GM04504 (cell line): ENCODE measurements at places on chromosomes 3 and 15.

DNA sequence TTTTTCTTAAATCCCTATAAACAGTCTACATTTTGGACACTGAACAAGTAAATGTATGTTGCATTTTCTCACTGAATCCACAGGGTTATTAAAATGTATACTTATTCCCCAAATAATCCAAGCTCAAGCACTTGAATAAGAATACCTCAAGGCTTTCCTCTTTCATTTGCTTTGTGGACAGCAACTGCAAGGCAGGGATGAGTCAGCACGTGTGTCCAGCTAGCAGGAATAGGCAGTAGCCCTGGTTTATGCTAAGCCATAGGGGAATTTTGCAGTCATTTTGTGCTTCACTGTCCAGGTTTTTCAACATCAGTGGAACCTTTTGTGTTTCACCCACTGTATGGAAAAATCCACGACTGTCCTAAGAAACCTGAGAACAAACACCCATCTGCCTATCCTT, 96.7 kb upstream of the KCNMB2 start:
- DNase-seq: no peak

DNA sequence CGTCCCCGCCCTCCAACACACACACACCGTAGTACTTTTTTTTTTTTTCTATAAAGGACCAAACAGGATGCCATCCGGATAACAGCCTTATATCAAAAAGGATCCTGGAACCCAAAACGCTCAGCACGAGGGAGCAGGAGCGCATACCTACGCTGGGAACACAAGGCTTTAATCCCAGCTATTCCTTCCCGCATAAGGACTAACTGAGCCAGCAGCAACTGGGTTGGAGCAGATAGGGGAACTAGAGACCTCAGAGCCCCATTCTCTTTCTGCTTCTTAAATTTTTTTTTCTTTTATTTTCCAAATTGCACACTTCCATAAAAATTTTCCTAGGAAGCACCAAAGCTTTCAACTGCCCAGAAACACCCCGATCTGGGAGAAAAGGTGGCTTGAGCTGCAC, 1.3 kb downstream of the TRANK1 start:
- DNase-seq: no peak

DNA sequence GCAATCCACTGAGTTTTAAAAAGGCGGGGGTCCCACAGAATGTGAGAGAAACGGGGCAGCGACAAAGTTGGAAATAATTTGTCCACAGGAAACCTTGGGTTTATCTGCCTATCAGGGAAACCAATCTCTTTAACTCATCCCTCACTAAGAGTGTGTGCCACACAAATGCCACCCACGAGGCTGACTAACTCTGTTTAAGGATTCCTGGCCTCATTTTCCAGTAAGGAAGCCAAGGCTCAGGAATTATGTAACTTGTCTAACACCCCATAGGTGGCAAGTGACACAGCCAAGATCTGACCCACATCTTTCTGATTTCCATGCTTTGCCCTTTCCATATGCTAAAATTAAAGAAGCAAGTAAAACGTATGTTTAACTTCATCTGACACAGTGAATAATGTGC, 263.2 kb downstream of the CNTN3 start:
- no peak for DNase-seq

DNA sequence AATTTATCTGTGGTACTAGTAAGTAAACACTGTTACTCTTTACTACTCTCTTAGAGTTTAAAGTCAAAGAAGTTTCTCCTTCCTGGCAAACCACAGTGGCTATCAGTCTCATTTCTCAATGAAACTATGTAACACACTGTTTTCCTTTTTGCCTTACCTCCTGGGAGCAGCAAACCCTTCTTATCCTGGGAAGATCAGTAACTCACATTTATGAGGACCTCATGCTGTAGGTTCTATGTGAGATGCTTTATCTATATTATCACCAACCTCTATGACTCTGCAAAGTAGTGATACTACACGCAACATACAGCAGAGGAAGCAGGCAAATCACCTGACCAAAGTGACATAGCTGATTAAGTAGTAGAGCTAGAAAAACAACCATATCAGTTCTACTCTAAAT, 35.3 kb downstream of the PBRM1 start:
- DNase-seq: no peak

GRCh38 chr3:98788651-98789050, 25.5 kb downstream of the ST3GAL6 start:
- DNase-seq: no peak

GRCh38 chr3:37489355-37489754, 315.0 kb upstream of the LRRFIP2 start:
- DNase-seq: no peak

DNA sequence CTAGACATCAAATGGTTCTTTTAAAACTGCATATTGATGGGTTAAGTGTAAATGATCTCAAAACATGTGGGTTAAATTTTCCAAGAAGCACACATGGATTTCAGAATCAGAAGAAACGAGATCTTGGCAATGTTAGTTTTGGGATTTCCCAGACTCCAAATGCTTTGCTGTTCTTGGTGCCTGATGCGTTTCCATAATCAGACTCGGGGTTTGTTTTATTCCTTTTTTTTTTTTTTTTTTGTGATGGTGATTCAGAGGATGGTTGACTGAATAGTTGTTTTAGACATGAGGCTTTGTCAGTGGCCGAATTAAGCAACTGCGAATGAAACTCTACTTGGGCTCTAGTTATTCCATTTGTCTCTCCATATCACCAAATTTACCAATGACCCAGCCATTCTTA, 52.2 kb upstream of the FAM98B start:
- DNase-seq: no peak

DNA sequence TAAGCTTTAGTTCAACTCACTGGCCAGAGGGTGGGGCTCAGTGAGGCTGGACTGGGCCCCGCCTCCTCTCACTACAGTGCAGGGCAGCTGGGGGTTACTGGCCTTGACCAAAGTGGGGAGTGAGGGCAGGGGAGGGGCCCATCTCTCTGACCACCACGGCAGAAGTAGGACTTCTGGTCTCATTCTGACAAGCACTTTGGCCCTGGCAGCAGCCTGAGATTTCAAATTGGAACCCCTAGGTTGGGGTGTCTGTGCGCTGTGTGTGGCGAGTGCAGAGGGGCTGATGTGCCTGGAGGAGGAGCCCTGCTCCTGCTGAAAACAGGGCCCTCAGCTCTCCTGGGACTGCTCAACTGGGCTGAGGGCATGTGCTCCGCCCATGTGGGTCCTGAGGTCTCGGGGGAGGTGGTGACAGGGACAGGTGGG, 60.3 kb upstream of the RPL32 start:
- no peak for DNase-seq

DNA sequence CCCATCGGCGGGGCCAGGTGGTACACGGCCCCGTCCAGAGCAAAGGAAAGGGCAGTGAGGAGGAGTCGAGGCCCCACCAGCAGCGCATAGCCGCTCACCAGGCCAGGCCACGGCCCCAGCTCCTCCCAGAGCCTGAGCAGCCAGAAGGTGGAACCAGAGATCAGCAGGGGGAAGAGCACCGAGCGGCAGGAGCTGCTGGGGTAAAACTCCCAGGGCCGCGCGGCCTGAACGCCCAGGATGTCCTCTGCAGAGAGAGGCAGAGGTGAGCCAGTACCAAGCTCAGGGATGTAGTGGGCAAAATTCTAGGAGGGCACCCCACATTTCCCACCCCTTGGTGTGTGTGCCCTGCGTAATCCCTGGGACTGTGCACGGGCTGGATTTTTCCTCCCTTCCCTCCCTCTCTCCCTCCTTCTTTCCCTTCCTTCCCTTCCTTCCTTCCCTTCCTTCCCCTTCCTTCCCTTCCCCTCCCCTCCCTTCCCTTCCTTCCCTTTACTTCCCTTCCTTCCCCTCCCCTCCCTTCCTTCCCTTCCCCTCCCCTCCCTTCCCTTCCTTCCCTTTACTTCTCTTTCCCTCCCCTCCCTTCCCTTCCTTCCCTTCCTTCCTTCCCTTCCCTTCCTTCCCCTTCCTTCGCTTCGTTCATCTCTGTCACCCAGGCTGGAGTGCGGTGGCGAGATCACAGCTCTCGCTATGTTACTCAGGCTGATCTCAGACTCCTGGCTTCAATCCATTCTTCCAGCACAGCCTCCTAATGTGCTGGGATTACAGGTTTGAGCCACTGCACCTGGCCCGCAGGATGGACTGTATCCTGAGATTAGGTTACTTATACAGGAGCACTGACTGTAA, 6.3 kb upstream of the NCBP2 start:
- no peak for DNase-seq

GRCh38 chr3:55570271-55570711, 83.2 kb upstream of the WNT5A start:
- DNase-seq: no peak

GRCh38 chr15:85496151-85496550, 115.7 kb downstream of the AKAP13 start:
- no peak for DNase-seq

- DNase-seq: no peak
These were observed 65.8 kb upstream of the FLNB start for GRCh38 chr3:57942388-57942787.

DNA sequence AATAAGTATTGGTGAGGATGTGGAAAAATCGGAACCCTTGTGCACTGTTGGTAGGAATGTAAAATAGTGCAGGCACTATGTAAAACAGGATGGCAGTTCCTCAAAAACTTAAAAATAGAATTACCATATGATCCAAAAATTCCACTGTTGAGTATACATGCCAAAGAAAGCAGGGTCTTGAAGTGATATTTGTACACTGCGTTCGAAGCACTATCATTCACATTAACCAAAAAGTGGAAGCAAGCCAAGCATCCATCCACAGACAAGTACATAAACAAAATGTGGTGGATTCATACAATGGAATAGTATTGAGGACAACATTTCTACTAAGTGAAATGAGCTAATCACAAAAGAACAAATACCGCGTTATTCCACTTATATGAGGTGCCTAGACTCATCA, 200.7 kb downstream of the TJP1 start:
- no peak for DNase-seq

GRCh38 chr3:114499976-114500375, 206.1 kb downstream of the TIGIT start:
- no peak for DNase-seq

- DNase-seq: no peak
These were observed 923 bp downstream of the SIAH2 start for GRCh38 chr3:150761831-150762661.

- no peak for DNase-seq
These were observed 57.3 kb upstream of the PPP2R3A start for GRCh38 chr3:135908225-135908624.

GRCh38 chr3:31043184-31043819, 148.8 kb upstream of the GADL1 start:
- DNase-seq: no peak

DNA sequence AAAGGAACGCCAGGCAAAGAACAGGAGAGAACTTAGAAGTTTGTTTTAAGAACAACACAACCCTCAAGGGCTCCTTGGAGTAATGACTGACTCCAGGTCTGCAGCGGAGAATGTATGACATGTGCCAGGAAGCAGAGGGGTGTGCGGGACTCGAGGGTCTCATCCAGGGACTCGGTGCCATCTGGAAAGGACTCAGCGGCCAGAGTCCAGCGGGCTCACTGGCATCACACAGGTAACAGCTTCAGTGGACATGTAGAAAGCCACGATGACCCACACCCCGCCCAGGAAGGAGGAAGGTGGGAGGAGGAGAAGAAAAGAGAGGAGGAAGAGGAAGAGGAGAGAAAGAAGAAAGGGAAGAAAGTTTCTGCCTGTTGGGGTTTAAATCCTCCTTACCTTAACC, 21.4 kb downstream of the GP9 start:
- no peak for DNase-seq

DNA sequence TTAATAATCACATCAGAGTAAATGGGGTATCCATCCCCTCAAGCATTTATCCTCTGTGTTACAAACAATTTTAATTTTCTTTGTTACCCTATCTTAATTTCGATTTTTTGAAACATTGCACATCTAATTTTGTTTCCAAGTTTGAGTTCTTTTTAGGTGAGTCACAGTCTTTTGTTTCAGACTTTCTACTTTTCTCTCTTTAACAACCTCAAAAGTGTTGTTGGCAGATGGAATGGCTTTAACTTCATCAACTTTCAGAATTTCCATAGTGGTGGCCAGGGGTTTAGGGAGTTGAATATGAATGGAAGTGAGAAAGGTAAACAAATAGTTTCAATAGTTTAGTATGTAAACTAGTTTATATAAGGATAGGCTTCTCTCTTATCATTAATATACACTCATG, 223.0 kb upstream of the MLF1 start:
- DNase-seq: no peak

DNA sequence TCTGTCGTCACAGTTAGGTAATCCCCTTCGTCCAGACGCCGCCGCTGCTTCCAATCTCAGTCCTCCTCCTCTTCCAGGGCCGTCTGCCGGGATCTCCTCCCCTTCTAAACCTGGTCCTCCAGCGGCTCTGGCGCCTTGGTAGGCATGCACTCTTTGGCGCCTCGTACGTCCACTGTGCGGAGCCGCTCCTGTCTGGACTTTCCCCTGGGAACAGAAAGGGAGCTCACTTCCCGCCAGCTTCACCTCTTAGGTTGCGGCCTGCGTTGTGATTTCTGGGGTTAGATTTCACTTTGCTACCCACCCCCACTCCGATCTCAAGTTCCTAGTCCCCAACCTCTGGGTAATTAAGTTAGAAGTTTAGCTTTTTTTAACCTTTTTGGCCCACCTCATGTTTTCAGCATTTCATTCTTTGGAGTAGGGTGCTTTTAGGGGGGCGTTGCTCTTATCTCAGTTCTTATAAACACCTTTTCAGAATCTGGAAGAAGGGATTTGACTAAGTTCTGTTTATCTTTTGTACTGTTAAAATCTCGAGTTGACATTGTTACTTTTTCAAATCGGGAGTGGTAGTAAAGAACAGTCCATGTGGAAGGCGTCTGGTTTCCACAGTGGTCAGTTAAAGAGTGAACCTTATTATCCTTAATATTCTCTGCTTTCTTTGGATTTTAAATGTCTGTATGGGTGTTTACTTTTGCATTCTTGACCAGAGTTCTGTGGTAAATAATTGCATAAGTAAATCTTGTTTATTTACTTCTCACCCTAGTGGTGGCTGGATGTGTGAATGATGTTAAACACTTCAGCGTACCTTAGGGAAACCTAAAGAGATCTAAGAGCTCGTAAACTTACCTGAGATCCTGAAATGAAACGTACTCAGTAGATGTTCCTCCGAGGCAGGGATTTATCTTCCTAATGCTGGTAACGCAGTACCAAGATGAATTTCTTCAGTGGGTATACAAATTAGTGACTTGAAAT, 611 bp downstream of the CTDSPL2 start:
- peak; percentile 36 for DNase-seq
